ENCODE measurements at places on chromosomes 6 and 20. TPM values are rescaled to one million over a fixed set of nuclear protein-coding genes. Genes with fewer than 3 reads are reported as not detected.

Gene VIP
- 49.4 TPM for total RNA-seq

Gene FOXF2
- 103 TPM for total RNA-seq

Gene FUCA2
- 26.2 TPM for total RNA-seq

Gene PTCHD4
- total RNA-seq, result 2.7 TPM

Gene SLC32A1
- total RNA-seq, result not detected

Gene SNAP91
- 2.5 TPM for total RNA-seq

Gene MCCD1
- total RNA-seq, result not detected

Gene MACROD2
- 2.5 TPM for total RNA-seq

Gene FAM162B
- 8.0 TPM for total RNA-seq

Gene POPDC3
- not detected for total RNA-seq

Gene CLPSL1
- total RNA-seq, result not detected

- H3K27ac ChIP-seq, result no peak overlapping the region
- H3K27me3 ChIP-seq, result peaks cover 39% of the 10 kb centered on the region
- no peaks in the 10 kb centered on the region for H3K36me3 ChIP-seq
- no peak for DNase-seq
- H3K4me1 ChIP-seq, result no peaks in the 10 kb centered on the region
Measured at GRCh38 chr6:27604986-27605385, 132.1 kb upstream of the ZNF184 start.

- H3K27ac ChIP-seq, result no peak overlapping the region
- DNase-seq, result no peak
- H3K36me3 ChIP-seq, result no peaks in the 10 kb centered on the region
- H3K4me3 ChIP-seq, result no peak overlapping the region
- peaks cover 19% of the 10 kb centered on the region for H3K4me1 ChIP-seq
Measured at GRCh38 chr6:11812439-11812838, 33.8 kb upstream of the ADTRP start.

GRCh38 chr20:37435607-37436006 lies 85.4 kb upstream of the NNAT start:
- no peak for DNase-seq
- no peak overlapping the region for H3K4me3 ChIP-seq
- no peaks in the 10 kb centered on the region for H3K4me1 ChIP-seq
- peaks cover 5% of the 10 kb centered on the region for H3K27me3 ChIP-seq

- no peaks in the 10 kb centered on the region for H3K27me3 ChIP-seq
- peak within 1 kb of the TSS; percentile 90 for H3K4me3 ChIP-seq
- peaks cover 22% of the 10 kb centered on the region for H3K36me3 ChIP-seq
- peak; percentile 96 for DNase-seq
Measured at GRCh38 chr20:3045816-3046676, at the start of gene MRPS26. Gene MRPS26, plus strand, starts transcription at chr20:3046052. Its CDS starts 17 bp downstream, at chr20:3046069.

DNA sequence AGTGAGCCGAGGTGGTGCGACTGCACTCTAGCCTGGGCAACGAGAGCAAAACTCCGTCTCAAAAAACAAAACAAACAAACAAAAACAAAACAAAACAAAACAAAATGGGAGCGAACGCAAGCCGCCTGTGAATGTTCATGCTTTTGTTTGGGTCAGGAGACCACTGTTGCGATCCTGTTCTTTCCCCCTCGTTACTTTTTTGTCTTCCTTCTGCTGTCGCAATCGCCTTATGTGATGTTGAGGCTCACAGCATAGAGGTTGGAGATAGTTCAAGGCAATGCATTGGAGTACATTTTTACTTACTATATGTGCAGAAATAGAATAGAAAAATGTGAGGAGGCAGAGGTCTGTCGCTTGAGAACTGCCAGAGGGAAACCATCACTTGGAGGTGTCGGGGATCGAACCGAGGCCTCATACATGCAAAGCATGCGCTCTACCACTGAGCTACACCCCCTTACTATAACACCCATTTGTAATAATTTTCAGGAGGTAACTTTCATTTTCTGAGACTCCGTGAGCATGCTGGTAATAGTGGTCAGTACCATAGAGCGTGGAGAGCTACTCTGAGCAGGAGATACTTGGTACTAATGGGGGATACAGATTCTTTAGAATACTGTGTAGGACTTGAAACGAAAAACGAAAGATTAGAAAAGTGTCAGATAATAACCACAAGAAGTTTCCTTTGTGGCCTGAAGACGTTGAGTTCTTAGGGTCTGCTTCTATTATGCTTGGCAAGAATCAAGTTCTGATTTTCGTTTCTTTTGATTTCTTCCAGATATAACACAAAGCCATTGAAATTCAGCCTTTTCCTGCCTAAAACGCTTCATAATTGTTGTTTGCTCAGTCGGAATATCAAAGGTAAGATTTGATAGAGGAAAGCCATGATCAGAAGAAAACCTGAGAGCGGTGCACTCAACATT lies 121.1 kb downstream of the TRIM27 start:
- no peaks in the 10 kb centered on the region for H3K4me1 ChIP-seq
- H3K27me3 ChIP-seq, result peaks cover 13% of the 10 kb centered on the region
- no peak overlapping the region for H3K27ac ChIP-seq
- H3K4me3 ChIP-seq, result no peak overlapping the region

DNA sequence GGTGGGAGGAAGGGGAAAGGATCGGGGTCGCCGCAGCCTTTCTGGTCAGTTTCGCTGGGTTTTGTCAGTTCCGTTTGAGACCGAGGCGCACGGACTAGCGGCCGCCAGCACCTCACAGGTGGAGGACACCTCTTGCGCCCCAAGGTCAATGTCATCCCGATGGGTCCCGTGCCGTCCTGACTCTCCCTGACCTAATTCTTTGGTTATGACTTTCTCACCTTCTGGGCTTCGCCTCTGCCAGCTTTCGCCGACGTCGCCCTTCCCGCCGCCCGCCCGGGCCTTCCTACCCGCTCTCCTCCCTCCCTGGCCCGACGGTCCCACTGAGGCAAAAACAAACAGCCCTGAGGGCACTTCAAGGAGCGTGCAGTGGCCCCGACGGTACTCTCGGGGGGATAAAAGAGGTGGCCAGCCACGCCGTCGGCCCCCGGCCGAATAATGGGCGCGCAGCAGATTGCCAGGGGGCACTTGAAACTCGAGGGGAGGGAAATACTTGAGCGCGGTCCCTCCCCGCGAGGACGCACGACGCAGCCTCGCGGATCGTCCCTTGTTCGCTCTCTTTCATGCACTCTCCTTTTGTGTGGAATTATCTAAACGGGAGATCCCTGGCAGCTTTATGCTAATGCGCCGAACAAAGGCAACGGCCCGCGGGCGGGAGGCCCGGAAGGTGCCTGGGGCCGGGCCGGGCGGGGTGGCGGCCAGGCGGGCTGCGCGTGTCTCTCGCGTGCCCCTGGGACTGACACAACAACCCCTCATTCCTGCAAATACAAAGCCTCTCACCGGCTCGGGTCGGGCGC lies 3.9 kb upstream of the INSM1 start:
- DNase-seq, result no peak
- no peak overlapping the region for H3K4me3 ChIP-seq
- H3K4me1 ChIP-seq, result peaks cover 51% of the 10 kb centered on the region

DNA sequence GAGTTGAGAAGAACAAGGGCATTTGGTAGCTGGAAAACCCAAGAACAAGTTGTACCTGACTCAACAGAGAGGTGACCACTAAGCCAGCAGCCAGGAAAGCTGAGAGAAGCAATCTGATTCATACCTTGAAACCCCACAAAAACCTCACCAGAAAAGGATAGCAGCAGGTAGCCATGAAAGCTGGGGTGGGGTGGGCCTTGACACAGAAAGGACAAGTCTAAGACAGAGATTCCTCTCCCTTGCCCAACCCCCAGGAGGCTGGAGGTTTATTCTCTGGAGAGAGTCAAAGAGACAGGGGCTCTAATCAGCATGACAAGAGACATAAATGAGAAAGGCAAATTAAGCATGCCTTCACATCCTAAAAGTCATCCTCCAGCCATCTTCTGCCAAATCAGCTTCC lies 151.7 kb upstream of the DST start:
- H3K27me3 ChIP-seq, result no peaks in the 10 kb centered on the region
- no peak for DNase-seq
- H3K36me3 ChIP-seq, result no peaks in the 10 kb centered on the region
- peaks cover 58% of the 10 kb centered on the region for H3K4me1 ChIP-seq
